ENCODE measurements at places on chromosomes 6 and 20.

DNA sequence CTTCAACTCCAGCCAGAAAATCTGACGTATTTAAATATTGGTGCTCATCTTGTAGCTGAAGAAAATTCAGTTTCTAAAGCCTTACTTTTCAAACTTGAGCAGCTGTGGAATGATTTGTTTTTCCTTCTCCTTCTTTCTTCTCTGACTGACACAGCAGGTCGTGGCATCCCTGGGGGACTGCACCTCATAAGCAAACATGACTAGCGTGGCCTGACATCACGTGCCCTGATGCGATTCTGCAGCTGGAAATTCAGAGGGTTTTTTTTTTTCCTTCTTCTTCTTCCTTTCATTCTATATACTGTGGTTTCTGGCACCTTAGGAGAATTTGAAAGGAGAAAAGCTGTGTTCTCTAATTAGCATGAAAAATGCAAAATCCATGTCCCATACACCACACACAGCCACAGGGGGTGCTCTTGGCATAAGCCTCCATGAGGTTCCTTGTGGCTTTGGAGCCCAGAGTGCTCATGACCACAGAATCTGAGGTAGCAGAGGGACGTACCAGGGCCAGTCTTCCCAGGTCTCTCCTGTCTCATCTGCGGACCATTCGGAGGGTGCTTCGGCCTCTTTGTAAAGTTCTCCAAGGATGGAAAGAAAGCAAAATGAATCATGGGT is 258.5 kb upstream of the CDH4 start:
- no peak for DNase-seq

DNA sequence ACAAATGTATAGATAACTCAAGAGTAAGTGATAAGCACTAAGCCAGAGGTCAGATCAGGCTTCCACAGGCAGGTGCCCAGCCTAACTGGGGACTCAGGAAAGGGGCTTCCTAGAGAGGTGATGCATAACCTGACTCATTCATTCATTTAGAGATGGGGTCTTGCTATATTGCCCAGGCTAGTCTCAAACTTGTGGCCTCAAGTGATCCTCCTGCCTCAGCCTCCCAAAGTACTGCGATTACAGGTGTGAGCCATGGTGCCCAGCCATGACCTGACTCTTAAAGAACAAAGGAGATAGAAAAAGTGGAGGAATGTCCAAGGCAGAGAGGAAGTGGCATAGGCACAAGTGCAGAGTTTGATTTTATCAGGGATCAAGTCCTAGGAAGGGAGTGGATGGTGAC is 41.9 kb downstream of the GJA10 start:
- DNase-seq, result no peak

DNA sequence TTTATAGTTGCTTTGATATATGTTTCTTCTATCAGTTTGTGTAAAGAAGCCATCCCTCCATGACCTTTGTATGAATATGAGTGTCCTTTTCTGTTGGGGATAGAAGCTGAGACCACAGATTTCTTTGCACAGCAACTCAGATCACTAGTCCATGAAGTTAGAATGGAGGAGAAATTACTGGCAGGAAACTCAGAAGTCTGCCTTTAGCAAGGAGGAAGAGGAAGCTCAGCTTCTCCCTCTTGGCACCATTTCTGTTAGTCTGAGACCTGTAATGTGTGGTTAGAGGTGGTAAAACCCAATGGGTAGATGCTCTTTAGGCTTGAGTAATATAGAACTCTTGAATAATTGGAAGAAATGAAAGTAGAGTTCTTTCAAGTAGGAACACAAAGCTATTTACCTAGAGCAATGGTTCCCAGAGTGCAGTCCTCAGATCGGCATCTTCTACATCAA is 995.3 kb upstream of the FLRT3 start:
- DNase-seq, result no peak

DNA sequence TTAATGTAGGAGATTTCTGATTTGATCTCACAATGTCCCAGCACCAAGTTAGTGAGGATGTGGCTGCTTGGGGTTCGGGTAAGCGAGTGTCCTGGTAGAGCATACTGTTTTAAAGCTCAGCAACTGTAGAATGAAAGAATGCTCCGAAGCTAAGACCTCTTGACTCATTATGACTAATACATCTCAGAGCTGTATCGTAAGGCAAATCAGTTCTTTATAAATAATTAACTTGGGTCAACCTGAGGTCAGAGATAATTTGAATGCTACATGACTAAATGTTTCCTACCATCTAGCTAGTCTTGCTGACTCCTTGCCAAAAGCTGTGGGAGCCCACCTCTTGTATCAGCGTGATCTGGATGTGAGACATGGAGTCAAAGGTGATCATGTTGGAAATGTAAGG is 128.8 kb upstream of the PDE7B start:
- no peak for DNase-seq

- DNase-seq, result no peak
Measured at GRCh38 chr6:111769365-111770152, 103.7 kb downstream of the FYN start.

GRCh38 chr6:17391976-17392375 is 1.4 kb upstream of the CAP2 start:
- DNase-seq, result no peak

DNA sequence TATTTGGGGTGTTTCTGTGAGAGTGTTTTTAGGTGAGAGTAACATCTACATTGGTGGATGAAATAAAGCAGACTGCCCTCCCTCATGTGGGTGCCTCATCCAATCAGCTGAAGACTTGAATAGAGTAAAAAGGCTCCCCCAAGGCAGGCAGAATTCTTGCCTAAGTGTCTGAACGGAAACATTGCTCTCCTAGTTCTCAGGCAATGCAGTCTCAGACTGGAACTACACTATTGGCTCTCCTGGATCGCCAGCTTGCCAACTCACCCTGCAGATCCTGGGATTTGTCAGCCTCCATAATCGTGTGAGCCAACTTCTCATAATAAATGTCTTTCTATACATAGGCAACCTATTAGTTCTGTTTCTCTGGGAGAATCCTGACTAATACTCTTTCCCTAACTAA is 5.5 kb upstream of the TMEM170B start:
- DNase-seq, result no peak

DNA sequence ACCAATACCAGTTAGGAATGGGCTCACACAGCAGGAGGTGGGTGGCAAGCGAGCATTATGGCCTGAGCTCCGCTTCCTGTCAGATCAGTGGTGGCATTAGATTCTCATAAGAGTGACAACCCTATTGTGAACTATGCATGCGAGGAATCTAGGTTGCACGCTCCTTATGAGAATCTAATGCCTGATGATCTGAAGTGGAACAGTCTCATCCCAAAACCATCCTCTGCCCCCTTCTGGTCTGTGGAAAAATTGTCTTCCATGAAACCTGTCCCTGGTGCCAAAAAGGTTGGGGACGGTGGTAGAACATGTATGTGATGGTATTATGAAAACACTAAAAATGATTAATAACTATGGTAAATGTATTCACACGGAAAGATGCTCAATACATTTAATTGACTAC is 99.7 kb upstream of the HIVEP1 start:
- DNase-seq, result no peak

- no peak for DNase-seq
Measured at GRCh38 chr6:25334793-25335192, 55.6 kb downstream of the CARMIL1 start.

DNA sequence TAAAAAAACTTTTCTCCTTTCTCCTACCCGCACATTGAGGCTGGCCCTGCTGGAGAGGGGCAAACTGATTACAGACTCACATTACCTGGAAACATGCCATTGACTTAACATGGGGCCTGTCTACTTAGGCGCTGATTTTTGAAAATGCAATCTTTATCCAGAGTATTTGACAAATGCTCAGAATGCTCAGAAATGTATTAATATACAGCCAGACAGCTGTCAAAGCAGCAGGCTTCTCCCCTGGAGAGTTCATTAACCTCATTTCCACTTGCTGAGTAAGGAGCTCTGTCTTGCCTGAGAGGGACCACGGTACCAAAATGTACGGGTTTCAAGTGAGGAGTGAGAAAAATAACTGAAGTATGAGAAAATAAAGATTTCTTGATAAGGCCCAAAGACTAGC is 95.7 kb downstream of the PAX1 start:
- DNase-seq, result no peak

DNA sequence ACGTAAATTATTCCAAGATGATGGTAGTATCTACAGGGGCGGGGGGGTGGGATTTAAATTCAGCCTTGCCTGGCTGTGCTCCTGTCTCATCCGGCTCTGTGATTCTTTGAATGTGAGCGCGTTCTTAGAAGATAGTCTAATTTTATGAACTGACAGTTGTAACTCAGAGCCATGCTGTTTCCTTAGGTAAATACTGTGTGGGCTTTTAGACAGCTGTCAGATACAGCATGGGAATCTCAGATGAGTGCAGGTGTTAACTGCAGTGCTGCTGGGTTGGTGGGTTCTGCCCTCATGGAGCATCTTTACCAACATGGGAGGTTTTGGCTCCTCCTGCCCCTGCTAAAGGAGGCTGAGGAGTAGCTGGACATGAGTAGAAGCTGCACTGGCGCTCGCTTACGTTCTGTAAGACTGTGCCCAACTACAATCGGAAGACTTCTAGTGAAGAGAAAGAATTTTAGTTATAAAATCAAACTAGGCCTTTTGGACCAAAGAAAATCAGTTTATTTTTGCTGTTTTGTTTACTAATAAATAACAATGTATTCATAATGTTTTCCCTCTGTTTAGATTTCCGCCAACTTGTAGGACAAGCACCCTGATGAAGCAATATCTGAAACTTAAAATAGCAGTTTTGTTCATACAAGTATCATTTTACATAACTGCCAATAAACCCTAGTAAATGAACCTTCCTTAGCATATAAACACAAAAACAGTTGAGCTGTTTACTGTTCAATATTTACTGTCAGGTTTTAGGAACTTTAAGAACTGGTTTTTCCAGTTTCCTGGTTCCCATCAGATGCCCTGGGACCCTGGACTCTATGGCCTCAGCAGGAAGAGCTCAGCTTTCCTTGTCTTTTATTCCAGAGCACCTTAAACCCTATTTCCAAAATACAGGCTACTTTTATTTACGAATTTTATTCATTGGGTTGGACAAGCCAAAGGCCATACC is 66.1 kb downstream of the FAM120B start:
- no peak for DNase-seq

GRCh38 chr20:49948809-49949507 is 12.8 kb downstream of the RNF114 start:
- DNase-seq, result no peak

GRCh38 chr6:33405386-33405940 is 5.4 kb upstream of the PHF1 start:
- no peak for DNase-seq

- DNase-seq, result no peak
Measured at GRCh38 chr20:53786445-53787267, 193.0 kb upstream of the ZNF217 start.

DNA sequence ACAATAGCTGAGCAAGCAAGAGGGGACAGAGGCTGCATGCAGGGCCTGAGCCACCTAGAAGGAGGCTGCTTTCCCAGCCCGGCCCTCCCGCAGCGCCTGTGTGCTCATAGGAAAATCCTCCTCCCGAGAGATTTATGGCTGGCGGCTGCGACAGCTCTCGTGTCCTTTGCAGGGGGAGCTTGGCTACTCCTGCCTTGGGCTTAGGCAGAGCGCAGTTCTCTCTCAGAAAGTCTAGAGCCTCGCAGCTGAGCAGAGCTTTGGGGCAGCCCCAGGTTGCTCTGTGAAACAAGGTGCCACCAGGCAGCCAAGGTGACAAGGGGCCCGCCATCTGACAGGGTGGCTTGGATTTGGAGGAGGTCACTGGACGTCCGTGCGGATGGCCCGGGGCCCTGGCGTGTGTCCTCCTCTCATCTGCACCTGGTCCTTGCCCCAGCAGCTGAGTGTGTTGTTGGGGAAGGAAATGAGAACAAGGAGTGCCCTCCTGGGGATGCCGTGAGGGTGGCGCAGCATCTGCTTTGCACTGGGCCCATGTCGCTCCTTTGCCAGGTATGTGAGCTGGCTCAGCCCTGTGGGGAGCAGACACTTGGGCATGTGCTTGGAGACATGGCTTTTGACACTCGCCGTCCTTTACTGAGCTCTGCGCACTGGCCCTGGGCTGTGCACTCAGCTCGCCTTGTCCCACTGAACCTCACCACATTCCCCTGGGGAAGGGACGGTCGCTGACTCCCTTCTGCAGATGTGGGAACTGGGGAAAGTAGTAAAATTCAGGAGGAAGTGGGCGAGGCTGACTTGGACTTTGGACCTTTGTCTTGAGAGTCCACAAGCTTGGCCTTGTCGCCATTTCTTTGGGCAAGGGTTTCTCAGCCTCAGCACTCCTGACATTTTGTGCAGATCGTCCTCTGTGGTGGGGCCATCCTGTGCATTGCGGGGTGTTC is 41.9 kb downstream of the EDN3 start:
- DNase-seq, result peak; percentile 54

GRCh38 chr6:168581706-168582105 is 140.7 kb downstream of the SMOC2 start:
- no peak for DNase-seq

DNA sequence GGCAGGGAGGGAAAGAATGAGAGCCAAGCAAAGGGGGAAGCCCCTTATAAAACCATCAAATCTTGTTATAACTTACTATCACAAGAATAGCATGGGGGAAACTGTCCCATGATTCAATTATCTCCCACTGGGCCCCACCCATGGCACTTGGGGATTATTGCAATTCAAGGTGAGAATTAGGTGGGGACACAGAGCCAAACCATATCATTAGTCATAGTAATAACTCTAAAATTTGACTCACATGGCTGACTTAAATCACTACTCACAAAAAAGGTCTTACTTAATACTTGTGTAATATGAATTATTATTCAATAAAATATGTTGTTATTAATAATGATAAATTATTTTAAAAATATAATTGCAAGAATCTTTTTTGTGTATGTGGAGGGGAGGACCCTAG is 178.1 kb upstream of the TCF21 start:
- DNase-seq, result no peak

DNA sequence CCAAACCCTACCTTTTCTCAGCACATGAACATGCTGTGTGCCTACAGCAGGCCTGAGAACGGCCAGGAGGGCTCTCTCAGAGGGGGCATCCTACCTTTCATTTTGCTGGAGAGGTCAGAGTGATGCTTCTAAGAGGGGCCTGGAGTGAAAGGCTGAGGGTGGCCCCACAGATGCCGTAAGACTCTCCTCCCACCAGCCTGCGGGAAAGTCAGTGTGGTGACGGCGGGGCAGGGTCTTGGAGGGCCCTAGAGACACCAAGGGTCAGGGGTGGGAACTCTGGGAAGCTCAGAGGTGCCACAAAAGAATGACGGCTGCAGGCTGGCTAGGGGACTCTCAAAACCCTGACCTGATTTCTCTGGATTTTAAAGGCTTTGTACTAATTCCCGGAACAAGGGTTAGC is 107.6 kb downstream of the SLC23A2 start:
- DNase-seq, result no peak

- DNase-seq, result no peak
Measured at GRCh38 chr6:44065443-44066140, 61.7 kb downstream of the MRPL14 start.

- DNase-seq, result no peak
Measured at GRCh38 chr6:95084867-95085266, 492.5 kb upstream of the MANEA start.

DNA sequence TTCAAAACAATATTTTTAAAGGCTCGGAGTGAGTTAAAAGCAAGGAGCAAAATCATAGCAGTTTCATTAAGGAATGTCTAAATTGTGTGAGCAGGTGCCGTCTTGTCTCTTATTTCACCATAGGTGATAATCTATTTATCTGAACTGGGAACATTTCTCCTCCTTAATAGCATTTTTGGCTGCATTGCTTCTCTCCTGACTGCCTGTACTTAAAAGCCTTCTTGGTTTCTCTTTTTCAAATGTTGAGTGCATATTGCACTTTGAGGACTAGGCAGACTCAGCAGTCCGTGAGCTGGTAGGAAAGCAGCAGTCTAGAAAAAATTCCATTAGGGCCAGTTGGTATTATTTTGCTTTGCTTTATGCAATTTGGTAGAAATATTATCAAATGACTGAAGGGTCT is 645.9 kb downstream of the GRIK2 start:
- DNase-seq, result no peak

GRCh38 chr20:17427638-17428037 is 103.5 kb downstream of the BFSP1 start:
- DNase-seq, result no peak

All from left renal pelvis (tissue), 4 donors.